PC-3 (cell line): ENCODE measurements at places on chromosomes 3 and 15.
A peak's percentile ranks its signal among the peaks of the same experiment; 100 is the strongest.

- no peak for DNase-seq
Measured at GRCh38 chr15:98138910-98139309, 178.4 kb downstream of the ARRDC4 start.

GRCh38 chr3:59436164-59436958 is 386.5 kb upstream of the CFAP20DC start:
- DNase-seq = no peak

DNA sequence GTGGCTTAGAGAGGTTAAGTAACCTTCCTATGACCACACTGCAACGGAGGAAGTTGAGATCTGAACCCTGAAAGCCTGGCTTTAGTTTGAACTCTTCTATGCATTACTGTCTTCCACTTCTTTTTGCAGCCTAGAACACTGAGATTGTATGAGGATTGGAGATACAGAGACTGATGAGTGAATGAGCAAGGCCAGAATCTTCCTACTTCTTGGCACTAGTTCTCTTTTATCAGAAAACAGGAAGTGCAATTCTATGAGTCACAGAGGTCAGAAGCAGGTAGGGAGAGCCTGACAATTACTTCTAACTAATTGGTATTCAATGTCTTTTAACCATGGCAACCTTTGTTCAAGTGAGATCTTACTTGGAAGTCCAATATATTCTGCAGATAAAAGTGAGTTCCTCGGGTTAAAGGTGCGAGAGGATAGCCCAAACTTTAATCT is 219.0 kb downstream of the SHQ1 start:
- peak; percentile 68 for DNase-seq

GRCh38 chr3:168608926-168609325 is 513.2 kb upstream of the GOLIM4 start:
- no peak for DNase-seq

DNA sequence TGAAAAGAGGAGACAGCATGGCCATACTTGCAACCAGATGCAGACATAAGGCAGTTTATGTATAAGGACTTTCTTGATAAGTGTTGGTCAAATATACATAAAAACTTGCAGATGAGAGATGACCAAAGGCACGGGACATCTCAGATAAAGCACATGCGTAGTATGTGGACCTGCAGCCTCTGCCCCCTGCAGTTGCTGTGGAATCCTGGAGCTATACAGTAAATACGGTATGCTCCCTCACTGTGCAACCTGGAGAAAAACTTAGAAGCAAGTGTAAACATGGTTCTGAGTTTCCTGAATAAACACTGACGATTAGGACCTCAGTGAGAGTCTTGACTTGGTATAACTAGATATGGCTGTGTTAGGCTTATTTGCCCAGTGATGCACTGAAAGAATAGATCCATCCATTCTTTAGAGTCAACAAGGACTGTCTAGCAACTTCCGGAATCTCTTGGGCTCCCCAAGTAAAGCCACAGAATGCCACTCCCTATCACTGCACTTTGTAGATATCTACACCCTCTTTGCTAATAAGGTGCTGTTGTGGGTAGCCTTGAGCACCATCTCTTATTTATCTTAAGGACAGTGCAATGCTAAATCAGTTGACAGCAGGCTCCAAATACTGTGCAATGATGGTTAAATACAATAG is 40.2 kb downstream of the GJD2 start:
- DNase-seq = no peak

DNA sequence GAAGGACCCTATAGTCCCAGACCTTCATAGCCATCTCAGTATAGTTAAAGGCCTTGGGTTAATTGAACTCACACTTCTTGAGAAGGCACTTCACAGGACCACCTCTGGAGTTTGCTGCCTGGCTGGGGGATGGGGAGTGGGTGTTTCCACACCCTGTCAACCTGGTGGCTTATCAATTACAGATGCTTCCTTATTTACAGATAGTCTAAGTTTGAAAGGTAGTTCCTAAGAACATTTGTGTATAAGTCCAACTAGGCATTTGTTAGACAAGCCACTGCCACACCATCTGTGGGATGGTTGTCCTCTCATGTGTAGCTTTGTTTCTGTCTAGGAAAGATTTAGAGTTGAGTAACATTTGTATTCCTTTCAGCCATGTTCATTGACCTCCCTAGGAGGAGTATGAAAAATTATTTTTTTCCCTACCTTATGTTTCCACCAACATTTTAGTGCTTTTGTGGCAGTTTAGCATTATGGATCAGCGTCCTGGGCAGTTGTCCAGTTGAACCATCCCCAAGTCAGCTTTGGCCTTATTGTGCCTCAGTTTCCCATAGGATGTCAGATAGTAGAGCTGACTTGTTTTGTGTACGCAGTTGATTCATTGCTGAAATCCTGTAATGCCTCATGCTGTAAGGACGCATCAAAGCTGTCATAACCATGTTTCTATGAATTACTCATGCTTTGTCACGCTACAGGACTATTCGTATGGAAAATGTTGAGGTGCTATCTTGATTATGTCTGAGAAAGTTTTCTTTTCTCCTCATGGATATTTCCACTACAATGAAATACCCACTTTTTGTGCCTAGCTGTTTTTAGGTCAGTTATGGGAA is 21.2 kb upstream of the SIAH2 start:
- peak; percentile 79 for DNase-seq

DNA sequence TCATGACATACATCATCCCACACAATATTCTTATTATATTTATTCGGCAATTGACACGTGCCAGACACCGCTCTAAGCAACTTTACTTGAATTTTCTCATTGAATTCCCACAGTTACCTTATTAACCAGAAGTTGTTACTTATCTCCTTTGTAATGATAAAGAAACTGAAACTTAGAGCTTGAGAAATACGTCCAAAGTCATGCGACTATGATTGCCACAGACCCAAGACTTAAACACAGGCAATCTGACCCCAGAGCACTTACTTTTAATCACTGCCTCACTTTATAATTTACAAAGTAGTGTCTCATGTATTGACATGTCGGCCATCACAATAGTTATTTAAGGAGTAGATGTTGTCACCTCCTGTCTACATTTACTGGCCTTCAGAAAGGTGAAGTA is 64.7 kb downstream of the ATP13A4 start:
- no peak for DNase-seq

DNA sequence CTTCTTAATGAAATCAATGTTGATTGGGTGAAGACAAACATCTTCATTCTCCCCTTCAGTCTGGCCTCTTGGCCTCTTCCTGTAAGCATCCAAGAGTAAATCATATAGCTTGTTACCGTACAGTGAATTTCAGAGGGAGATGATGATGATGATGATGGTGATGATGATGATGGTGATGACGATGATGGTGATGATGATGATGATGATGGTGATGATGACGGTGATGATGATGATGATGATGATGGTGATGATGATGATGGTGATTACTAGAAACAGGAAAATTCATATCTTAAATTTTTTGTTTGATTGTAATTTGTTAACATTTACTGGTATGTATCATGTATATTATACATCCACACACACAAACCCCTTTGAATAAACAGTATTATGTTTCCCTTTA is 256.1 kb upstream of the PLSCR5 start:
- DNase-seq = no peak

- peak; percentile 33 for DNase-seq
Measured at GRCh38 chr3:23052620-23053019, 150.5 kb upstream of the UBE2E2 start.

DNA sequence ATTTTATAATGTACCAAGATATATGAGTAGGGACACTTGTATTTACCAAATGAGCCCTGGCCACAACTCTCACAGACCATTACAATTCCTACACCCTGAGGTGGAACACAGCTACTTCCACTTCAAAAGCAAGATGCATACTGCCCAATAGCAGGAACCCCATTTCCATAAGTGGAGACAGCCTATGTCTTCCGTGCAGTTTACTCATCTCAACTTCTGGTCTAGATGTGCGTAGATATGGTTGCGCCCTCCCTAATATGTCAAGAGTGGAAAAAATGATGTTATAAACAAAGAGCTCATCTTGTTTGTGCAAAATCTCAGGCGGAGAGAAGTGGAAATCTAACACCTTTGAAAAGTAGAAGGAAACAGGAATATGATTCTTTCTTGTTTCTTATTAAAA is 44.6 kb downstream of the RAB27A start:
- DNase-seq = no peak

GRCh38 chr3:55895897-55896566 is 408.9 kb upstream of the WNT5A start:
- no peak for DNase-seq

- no peak for DNase-seq
Measured at GRCh38 chr3:146350852-146351251, 99.9 kb upstream of the PLSCR4 start.

DNA sequence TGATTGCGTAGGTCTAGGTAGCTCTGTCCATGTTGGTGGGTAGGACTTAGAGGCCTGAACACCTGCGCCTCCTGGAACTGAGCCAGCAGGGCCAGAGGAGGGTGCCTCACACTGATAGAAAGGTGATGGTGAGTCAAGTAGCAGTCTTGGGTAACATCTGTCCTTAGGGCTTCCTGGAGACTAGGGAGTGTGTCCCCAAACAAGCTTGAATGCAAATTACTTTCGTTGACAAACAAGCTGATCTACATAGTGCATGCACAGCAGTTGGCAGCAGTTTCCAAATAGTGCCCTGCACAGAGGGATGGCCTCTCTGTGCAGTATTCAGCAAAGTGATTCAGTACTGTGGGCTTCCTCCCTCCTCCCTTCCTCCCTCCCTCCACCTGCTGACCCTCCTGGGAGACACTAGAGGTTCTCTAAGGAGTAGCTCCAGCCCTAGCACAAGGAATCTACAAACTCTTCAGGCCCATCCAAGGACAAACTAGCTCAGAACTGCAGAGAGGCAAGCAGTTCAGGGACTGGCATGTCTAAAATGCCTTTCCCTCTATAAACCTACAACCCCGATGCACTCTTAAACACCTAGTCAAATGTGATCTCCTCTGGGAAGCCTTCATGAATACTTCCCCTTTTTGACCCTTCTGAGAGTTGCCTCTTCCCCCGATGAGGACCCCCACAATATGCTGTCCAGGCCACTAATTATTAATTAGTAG is 61.0 kb downstream of the TLE3 start:
- DNase-seq = peak; percentile 28
